Dermis blood vessel endothelial cell (primary cell): ENCODE measurements at places on chromosomes 7 and 10. TPM values are rescaled to one million over a fixed set of nuclear protein-coding genes. Genes with fewer than 3 reads are reported as not detected.

PIK3AP1 gene
- 0.14 TPM in 1 of 2 replicates, not detected in the other for total RNA-seq

WBP1L gene
- 73.9 and 103 TPM in 2 replicates for total RNA-seq

CREB5 gene
- total RNA-seq: 1.5 and 4.1 TPM in 2 replicates

CNTNAP2 gene
- 0.23 TPM in 1 of 2 replicates, not detected in the other for total RNA-seq

HIBADH gene
- 33.8 and 39.1 TPM in 2 replicates for total RNA-seq

IFIT1B gene
- total RNA-seq: not detected in 2 replicates

C7orf57 gene
- total RNA-seq: not detected in 2 replicates

GPNMB gene
- 0.65 and 0.68 TPM in 2 replicates for total RNA-seq

CADPS2 gene
- 69.4 and 83.7 TPM in 2 replicates for total RNA-seq

SYPL1 gene
- 92.7 and 133 TPM in 2 replicates for total RNA-seq

DNMBP gene
- 39.5 and 46.6 TPM in 2 replicates for total RNA-seq

ADAMTS14 gene
- total RNA-seq: under 0.01 and 0.05 TPM in 2 replicates

GRCh38 chr7:37796138-37796775 is 52.1 kb upstream of the NME8 start:
- DNase-seq: no peak

DNA sequence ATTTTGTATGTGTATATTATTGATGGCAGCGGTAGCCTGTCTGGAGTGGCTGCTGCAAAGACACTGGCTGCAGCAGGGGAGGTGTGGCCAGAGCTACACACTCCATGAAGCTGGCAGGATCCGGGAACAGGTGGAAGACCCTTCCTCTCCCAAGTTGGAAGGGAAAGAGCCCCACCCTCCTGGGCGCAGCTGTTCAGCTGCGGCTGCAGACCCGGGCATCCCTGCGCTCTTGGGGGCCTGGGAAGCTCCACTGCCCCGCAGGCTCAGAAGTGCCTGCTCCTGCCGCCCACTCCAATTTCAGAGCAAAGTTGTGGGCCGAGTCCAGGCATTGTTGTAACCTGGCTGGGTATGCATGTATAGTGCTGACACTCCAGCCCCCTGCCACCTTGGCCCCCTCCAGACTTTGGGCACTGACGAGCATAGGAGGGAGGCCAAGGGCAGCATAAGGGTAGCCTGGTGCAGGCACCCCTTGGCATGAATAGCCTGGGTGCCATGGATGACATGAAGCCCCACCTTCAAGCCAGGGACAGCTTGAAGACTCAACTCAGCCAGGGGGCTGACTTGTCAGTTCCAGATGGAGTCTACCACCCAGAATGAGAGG is 90.7 kb upstream of the TMEM168 start:
- DNase-seq: no peak

DNA sequence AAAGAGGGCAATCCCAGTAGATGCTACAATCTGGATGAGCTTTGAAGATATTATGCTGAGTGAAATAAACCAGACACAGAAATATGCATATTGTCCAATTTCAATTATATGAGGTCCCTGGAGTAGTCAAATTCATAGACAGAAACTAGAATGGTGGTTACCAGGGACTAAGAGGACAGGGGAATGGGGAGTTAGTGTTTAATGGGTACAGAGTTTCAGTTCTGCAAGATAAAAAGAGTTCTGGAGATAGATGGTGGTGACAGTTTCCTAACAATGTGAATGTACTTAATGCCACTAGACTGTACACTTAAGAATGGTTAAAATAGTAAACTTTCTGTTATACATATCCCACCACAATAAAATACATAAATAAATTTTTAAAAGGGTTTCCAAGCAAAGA is 236.6 kb downstream of the ELMO1 start:
- DNase-seq: no peak

- no peak for DNase-seq
Measured at GRCh38 chr7:27515933-27516332, 146.8 kb downstream of the HIBADH start.

DNA sequence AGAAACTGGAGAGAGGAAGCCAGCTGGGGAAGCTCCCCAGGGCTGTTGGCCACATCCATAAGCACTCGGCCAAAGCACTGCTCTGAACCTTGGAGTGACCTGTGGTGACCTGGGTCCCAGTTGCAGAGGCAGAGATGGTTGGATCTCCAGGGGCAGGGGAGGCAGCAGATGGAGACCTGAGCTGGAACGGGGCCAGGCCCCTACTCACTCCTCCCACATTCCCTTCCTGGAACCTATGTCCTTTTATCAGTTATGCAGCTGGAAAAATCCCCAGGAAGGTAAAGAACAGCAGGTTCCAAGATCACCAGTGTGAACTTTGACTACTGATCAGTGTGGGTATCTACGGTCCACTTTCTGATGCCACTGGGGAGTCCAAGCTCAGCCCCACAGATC is 9.6 kb upstream of the PNLIPRP2 start:
- DNase-seq: no peak

GRCh38 chr7:77699056-77699455 is 2.8 kb downstream of the RSBN1L start:
- DNase-seq: peak; percentile 10

- DNase-seq: no peak
Measured at GRCh38 chr10:96660297-96660696, 60.0 kb downstream of the PIK3AP1 start.

DNA sequence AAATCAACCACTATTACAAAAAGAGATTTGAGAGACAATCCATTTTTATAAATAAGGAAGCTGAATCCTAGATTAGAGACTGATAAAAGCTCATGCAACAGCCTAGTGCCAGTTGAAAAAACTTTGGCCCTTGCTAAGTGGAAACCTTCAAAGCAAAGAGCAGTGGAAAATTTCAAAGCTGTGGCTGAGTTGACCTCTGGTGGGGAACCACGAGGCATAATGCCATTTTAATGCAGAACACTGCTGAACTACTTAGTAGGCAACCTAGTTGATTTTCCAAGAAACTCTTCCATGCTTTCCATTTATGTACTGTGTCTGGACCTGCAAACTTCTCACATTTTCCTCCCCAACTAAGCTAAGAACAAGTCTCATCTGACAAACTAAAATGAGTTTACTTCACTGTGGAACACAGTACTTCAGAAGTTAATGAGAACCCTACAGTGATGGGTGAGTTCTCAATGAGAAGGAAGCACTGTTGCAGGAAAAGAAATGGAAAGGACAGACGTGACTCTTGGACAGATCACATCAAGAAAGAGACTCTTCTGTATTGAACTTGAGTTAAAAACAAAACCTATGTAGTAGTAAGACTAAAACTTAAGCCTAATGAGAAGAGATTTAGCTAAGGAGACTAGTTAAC is 19.5 kb downstream of the FZD9 start:
- no peak for DNase-seq

DNA sequence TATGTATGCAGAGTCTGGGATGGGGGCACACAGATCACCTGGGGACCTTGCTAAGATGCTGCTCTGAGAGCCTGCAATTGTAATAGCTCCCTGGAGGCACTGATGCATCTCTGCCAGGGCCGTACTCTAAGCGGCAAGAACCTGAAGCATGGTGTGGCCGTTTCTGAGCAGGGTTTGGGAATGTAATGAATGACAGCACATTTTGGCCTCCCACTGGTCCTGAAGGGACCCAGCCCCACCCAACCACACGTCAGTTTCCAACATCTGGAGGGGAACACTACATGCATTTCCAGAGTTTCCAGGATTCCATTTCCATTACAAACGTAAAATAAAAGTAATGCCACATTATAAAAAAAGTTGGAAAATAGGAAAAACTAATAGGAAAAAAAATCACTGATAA is 14.0 kb downstream of the ZCCHC24 start:
- DNase-seq: no peak

GRCh38 chr10:17831341-17831740 is 22.2 kb downstream of the MRC1 start:
- no peak for DNase-seq

DNA sequence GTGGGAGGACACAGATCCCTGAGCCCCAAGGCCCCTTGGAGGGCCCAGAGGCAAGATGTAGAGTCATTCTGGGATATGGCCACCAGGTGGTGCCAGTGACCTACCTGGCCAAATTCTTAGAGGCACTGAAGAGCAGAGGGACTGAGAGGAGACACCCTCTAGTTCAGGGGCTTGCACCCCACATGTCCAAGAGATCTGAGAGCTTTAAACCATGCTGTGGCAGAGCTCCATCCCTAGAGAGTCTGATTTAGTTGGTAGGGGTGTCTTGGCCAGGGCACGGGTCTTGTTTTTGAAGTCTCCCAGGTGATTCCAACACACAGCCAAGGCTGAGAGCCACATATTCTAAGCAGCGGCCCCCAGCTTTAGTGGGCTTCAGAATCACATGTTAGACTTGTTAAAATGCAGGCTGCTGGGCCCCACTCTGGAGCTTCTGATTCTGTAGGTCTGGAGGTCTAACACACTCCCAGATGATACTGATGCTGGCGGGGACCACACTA is 52.5 kb downstream of the PRF1 start:
- DNase-seq: peak; percentile 73

DNA sequence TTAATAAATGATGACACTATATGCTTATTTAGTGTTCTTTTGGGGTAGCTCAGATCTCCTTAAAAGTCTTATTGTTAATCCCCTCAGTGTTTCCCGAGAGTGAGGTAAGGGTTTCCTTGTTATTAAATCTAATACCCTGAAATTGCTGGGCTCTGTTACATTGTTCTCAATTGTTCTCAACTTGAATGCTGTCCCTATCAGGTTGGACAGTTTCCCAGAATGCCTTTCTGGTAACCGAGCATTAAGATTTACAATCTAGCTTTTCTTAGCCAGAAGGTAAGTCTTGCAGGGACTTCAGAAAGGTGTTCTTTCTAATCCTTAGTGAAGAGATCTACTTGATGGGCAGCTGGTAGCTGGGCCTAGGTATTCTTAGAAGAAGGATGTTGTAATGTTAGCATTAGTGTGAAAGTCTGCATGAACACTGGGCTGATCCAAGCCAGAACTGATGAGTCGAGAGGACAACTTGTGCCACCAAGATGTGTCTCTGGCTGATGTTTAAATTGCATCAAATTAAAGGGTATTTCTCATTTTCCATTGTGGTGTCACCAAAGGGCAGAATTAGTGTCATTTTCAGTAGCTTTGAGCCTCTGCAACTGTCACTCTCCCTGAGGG is 89.9 kb downstream of the SND1 start:
- DNase-seq: peak; percentile 47

DNA sequence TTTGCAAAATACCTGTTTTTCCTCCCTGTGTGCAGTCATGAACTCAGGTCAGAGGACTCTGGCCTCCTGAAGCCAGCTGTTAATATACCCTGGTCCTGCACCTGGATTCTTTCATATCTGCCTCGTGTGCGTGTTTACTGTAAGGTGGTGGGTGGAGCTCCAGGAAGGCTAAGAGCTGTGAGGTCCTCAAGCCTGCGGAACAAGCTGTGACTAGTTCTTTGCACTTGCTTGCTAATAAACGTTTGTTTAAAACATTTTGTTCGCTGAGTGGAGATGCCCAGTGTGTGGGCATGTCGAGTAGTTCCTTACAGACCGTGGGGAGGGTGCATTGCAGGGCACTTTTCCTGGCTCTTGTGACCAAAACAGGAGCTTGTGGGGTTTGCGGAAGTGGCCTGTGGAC is 139.0 kb downstream of the DOCK1 start:
- DNase-seq: no peak

- DNase-seq: no peak
Measured at GRCh38 chr10:1267568-1267967, 211.4 kb downstream of the WDR37 start.

DNA sequence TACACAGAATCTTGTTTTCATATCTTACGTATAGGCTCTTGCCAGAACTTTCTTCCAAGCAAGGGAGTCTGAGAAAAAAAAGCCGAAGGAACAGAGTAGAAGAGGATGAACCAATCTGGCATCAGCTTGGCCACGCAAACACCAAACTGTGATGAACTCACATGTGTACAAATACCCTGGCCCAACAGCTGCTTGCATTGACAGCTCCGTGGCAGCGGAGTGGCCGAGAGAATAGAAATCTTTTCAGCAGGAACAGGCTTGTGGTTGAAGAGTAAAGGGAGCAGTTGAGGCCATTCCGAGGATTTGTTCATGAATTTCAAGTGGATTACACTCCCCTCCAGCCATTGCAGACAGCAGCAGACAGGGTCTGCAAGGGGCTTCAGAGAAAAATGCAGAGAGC is 173.8 kb upstream of the PLXNA4 start:
- DNase-seq: no peak

GRCh38 chr7:9175871-9176270 is 742.5 kb downstream of the NXPH1 start:
- DNase-seq: no peak

DNA sequence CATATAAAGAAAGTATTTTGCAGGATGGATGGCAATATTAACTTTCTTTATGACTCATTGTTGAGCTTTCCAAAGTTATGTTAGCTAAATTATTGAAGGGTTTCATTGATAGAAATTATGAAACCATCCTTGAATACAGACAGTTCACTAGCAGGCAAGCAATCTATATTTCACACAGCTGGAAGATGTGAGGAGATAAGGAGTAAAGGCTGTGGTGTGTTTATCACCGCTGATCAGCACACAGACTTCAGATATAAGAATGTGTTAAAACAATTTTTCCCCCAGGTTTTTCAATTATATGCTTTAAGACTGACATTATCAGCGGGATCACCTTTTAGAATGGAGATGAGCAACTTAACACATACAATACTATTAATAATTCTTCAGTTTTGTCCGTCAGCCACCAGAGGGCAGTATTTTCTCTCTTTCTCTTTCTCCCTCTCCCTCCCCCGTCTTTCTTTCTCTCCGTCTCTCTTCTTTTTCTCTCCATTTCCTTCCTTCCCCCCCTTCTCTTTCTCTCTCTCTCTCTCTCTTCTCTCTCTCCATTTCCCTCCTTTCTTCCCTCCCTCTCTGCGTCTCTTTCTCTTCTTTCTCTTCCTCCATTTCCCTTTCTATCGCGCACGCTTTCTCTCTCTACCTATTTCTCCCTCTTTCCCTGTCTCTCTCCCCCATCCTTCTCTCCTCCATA is 62.9 kb upstream of the FAM171A1 start:
- DNase-seq: peak; percentile 66

- peak; percentile 65 for DNase-seq
Measured at GRCh38 chr10:73910764-73911552, at the start of gene PLAU. PLAU (plus strand) TSS chr10:73911132; CDS start chr10:73911556, 424 bp downstream.

GRCh38 chr10:69800109-69800508 is 1.6 kb upstream of the COL13A1 start:
- peak; percentile 83 for DNase-seq

DNA sequence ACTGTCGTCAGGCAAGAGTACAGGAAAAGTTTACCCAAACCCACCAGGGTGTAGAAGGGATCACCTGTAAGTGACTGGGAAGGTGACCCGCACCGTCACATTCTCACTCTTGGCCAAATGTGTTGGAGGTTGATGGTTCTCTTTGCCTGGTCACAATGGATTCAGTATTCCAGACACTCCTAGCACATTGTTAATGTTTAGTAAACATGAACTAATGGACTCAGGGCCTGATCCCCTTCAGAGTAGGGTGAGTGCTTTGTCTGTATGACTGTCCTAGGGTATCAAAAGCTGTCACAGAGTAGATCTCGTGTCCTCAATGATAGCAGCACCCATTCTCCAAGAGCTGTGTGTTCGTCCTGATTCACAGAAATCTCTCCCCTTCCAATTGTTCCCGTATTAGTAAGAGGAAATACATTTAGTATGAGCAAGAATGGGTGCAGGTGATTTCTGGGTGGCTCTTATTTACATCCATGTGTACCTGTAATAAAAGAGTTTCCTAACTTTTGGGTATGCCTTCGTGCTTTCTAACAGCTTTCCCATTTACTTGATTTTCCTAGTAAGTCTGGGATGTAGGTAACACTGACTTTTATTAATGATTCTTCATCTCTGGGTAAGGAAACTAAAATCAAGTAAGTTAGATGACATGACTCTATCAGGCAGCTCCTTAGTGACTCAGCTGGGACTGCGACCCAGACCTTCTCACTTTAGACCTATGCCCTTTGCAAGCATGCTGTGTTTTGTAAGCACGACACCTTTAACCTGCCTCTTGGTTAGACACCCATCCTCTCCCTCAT is 4.7 kb downstream of the EEPD1 start:
- no peak for DNase-seq

- no peak for DNase-seq
Measured at GRCh38 chr10:96275685-96276418, 4.5 kb upstream of the BLNK start.
